ENCODE measurements at places on chromosomes 7 and 10. TPM values are rescaled to one million over a fixed set of nuclear protein-coding genes. Genes with fewer than 3 reads are reported as not detected.

The UFSP1 gene
- total RNA-seq, result 5.0 TPM

The SEMA3A gene
- 0.25 TPM for total RNA-seq

The ENTPD7 gene
- total RNA-seq, result 7.5 TPM

The SLC18A3 gene
- 0.32 TPM for total RNA-seq

The RTKN2 gene
- 2.9 TPM for total RNA-seq

The EIF5AL1 gene
- total RNA-seq, result 0.32 TPM

The ZNF853 gene
- 0.23 TPM for total RNA-seq

DNA sequence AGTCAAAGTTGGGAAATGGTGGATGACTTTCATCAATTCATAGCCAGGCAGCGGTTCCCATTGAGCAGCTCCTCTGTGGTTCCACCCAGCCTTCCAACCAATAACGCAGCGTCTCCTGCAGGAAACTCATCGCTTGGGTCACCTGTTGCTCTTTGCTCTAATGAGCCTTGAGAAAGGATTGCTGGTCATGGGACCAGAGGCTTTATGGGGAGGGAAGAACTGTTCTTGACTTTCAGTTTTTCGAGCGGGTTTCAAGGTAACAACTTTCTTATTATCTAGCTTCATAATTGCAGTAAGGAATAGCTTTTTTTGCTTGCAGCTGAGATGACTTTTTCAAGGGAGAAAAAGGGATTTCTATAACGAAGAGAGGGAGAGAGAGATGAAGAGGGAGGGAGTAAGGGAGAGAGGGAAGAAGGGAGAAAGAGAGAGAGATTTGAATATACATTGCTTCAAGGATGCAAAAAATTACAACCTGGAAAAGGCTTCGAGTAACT is 405 bp upstream of the ENTPD1 start:
- peaks cover 12% of the 10 kb centered on the region for H3K27me3 ChIP-seq
- peak overlapping the region; percentile 76 for H3K27ac ChIP-seq
- peaks cover 13% of the 10 kb centered on the region for H3K36me3 ChIP-seq
- H3K4me3 ChIP-seq, result peak overlapping the region; percentile 83

- H3K4me1 ChIP-seq, result peaks cover 4% of the 10 kb centered on the region
- DNase-seq, result no peak
- H3K27ac ChIP-seq, result no peak overlapping the region
- H3K27me3 ChIP-seq, result peaks cover 27% of the 10 kb centered on the region
Observed at GRCh38 chr10:4214908-4215307, 429.9 kb upstream of the KLF6 start.

- no peaks in the 10 kb centered on the region for H3K4me1 ChIP-seq
- no peaks in the 10 kb centered on the region for H3K27me3 ChIP-seq
- H3K4me3 ChIP-seq, result no peak overlapping the region
- DNase-seq, result no peak
Observed at GRCh38 chr7:72015136-72015535, 397.0 kb downstream of the CALN1 start.

GRCh38 chr7:1361016-1361755 is 98.1 kb downstream of the MICALL2 start:
- H3K27ac ChIP-seq, result no peak overlapping the region
- H3K27me3 ChIP-seq, result no peaks in the 10 kb centered on the region
- no peak for DNase-seq
- no peaks in the 10 kb centered on the region for H3K4me1 ChIP-seq
- no peak overlapping the region for H3K4me3 ChIP-seq
- H3K36me3 ChIP-seq, result no peaks in the 10 kb centered on the region

DNA sequence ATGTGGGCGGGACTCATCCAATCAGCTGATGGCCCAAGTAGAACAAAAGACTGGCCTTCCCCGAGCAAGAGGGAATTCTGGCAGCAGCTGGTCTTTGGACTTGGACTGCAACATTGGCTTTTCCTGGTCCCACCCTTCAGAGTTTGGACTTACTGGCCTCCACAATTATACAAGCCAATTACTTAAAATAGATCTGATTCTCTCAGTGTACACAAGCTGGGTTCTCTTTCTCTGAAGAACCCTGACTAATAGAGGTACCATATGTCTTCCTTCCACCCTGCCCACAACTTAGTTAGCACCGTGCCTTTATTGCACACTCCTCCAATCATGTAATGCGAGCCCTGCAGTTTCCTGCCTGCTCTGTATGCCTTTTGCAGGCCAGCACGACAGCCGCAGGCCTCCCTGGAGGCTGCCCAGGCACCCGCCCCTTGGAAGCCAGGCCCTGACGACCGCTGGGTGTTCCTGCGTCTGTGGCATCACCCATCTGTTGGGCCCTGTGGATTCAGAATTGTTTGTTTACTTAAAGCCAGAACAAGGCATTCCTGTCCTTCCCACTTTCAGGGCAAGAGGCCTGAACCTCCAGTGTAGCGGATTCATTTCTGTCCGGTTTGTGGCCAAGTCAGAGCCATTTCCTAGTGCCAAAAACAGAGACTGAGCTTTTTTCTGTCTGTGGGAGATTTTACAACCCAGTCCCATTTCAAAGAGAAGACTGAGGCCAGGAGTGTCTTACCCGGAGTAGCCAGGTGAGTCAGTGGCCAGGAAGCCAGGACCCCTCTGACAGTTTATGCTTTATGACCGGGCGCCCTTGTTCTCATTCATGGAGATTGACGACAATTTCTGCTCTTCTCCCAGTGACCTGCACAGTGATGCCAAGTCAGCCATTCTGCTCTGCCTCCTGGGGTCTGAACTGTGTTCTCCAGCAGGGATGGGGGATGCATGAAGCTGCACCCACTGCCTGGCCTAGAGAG is 968 bp upstream of the INMT start:
- H3K4me3 ChIP-seq, result no peak overlapping the region
- H3K27me3 ChIP-seq, result peaks cover 8% of the 10 kb centered on the region
- H3K4me1 ChIP-seq, result no peaks in the 10 kb centered on the region

GRCh38 chr10:97664282-97664850 is 22.7 kb downstream of the AVPI1 start:
- peaks cover 57% of the 10 kb centered on the region for H3K36me3 ChIP-seq
- no peak for DNase-seq
- H3K27ac ChIP-seq, result peak overlapping the region; percentile 28
- no peak overlapping the region for H3K4me3 ChIP-seq
- no peaks in the 10 kb centered on the region for H3K4me1 ChIP-seq

DNA sequence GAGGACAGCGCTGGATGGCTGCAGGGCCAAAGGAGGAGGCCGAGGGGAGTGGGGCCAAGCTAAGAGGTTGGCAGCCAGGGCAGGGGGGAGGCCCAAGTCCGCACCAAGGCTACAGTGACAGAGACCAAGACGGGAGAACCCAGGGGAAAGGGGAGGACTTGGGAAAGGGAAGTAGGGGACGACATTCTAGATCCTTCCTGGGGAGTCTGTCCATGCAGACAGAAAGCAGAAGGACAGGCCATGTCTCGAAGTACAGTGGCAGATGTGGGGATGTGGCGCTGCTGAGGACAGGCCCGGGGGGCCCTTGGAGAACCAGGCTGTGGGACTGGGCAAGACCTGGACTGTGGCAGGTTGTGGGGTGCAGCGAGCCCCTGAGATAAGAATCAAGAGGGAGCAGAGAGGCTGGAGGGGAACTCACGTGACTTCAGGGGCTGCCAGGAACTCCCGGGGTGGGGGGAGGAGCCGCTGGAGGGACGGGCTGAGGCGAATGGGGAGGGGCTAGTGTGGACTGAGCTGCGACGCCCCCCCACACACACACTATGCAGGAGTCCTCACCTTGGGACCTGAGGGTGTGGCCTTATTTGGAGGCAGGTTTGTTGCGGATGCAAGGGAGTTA is 68.5 kb upstream of the TNRC18 start:
- peaks cover 23% of the 10 kb centered on the region for H3K36me3 ChIP-seq
- peaks cover 16% of the 10 kb centered on the region for H3K4me1 ChIP-seq
- DNase-seq, result no peak
- H3K27ac ChIP-seq, result no peak overlapping the region
- H3K4me3 ChIP-seq, result no peak overlapping the region
- no peaks in the 10 kb centered on the region for H3K27me3 ChIP-seq

GRCh38 chr7:30344513-30344912 is 60.1 kb downstream of the ZNRF2 start:
- H3K4me1 ChIP-seq, result peaks cover 52% of the 10 kb centered on the region
- peaks cover 37% of the 10 kb centered on the region for H3K36me3 ChIP-seq
- no peak overlapping the region for H3K27ac ChIP-seq
- H3K4me3 ChIP-seq, result no peak overlapping the region

DNA sequence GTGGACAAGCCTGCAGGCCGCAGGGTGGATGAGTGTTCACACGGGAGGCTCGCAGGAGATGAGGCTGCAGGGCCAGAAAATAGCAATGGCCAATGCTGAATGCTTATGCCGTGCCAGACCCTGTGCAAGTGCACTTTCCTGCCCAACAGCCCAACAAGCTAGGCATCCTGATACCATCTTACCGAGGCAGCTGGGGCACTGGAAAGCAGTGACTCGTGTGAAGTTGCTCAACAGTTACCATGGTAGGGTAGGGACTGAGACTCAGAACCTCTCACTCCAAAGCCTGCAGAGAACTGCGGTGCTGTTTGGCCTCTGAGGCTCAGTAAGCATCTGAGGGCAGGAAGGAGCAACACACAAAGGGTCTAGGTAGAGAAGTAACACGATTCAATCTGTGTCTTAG is 43.7 kb downstream of the JAZF1 start:
- H3K4me1 ChIP-seq, result peaks cover 5% of the 10 kb centered on the region
- DNase-seq, result no peak
- no peaks in the 10 kb centered on the region for H3K36me3 ChIP-seq
- no peak overlapping the region for H3K4me3 ChIP-seq
- H3K27ac ChIP-seq, result no peak overlapping the region
- peaks cover 11% of the 10 kb centered on the region for H3K27me3 ChIP-seq

GRCh38 chr7:73799282-73800141 is 29.4 kb upstream of the CLDN3 start:
- peaks cover 8% of the 10 kb centered on the region for H3K27me3 ChIP-seq
- no peak overlapping the region for H3K4me3 ChIP-seq
- no peaks in the 10 kb centered on the region for H3K4me1 ChIP-seq
- DNase-seq, result no peak

GRCh38 chr10:129655007-129655678 is 188.1 kb downstream of the MGMT start:
- H3K27me3 ChIP-seq, result no peaks in the 10 kb centered on the region
- no peaks in the 10 kb centered on the region for H3K36me3 ChIP-seq
- DNase-seq, result no peak
- H3K27ac ChIP-seq, result no peak overlapping the region
- no peak overlapping the region for H3K4me3 ChIP-seq

DNA sequence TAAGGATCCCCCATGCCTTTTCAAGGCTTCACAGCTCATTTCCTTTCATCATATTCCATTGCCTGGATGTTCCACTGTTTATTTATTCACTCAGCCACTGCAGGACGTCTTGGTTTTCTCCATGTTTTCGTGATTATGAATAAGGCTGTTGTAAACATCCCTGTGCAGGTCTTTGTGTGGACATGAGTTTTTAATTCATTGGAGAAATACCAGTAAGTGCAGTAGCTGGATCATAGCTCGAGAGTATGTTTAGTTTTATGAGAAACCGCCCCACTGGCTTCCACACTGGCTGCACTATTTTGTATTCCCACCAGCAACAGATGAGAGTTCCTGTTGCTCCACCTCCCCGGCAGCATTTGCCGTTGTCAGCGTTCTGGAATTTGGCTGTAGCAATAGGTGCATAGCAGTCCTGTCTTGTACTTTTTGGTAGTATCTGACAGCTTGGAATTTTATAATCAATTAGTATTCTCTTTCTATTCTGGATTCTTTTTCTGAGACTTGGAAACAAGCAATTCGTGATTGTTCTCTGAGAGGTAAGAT is 269.9 kb upstream of the PITRM1 start:
- H3K4me3 ChIP-seq, result no peak overlapping the region
- H3K27ac ChIP-seq, result no peak overlapping the region
- peaks cover 11% of the 10 kb centered on the region for H3K4me1 ChIP-seq

- peaks cover 32% of the 10 kb centered on the region for H3K4me1 ChIP-seq
- peak overlapping the region; percentile 85 for H3K4me3 ChIP-seq
- peak overlapping the region; percentile 74 for H3K27ac ChIP-seq
- H3K36me3 ChIP-seq, result peaks cover 7% of the 10 kb centered on the region
Observed at GRCh38 chr10:102408728-102409603, 9.6 kb downstream of the PSD start.

- no peak overlapping the region for H3K27ac ChIP-seq
- no peaks in the 10 kb centered on the region for H3K4me1 ChIP-seq
- H3K36me3 ChIP-seq, result no peaks in the 10 kb centered on the region
- no peak overlapping the region for H3K4me3 ChIP-seq
- DNase-seq, result no peak
Observed at GRCh38 chr7:128888756-128889095, 21.8 kb downstream of the KCP start.

DNA sequence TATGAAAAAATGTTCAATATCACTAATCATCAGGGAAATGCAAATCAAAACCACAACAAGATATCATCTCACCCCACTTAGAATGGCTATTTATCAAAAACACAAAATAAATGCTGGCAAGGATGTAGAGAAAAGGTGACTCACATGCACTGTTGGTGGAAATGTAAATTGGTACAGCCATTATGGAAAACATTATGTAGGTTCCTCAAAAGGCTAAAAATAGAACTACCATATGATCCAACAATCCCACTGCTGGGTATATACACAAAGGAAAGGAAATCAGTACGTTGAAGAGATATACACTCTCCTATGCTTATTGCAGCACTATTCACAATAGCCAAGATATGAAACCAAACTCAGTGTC is 50.2 kb downstream of the CDK1 start:
- no peak for DNase-seq
- no peak overlapping the region for H3K27ac ChIP-seq
- H3K36me3 ChIP-seq, result no peaks in the 10 kb centered on the region
- H3K27me3 ChIP-seq, result peaks cover 29% of the 10 kb centered on the region
- H3K4me1 ChIP-seq, result peaks cover 10% of the 10 kb centered on the region

DNA sequence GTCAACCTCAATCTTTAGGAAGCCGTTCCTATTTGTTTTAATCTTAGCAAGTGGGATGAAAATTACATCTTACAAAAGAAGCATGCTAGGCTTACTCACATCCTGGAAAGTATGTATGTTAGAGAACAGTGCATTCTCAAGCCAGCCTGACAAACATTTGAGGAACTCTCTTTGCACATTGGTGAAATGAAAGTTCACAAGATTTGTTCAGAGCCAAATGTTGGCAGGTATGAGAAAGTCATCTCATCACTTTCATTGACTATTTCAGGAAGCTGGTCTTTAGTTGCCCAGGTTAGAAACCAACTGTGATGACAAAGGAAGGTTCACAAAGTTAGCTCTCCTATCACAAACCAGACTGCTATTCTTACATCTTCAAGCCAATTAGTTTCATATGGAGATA is 57.1 kb downstream of the ABCB1 start:
- no peaks in the 10 kb centered on the region for H3K4me1 ChIP-seq
- H3K4me3 ChIP-seq, result no peak overlapping the region
- no peaks in the 10 kb centered on the region for H3K27me3 ChIP-seq

- no peaks in the 10 kb centered on the region for H3K4me1 ChIP-seq
- no peak overlapping the region for H3K27ac ChIP-seq
- DNase-seq, result no peak
- H3K36me3 ChIP-seq, result no peaks in the 10 kb centered on the region
- no peak overlapping the region for H3K4me3 ChIP-seq
Observed at GRCh38 chr10:19178675-19179074, 130.1 kb downstream of the MALRD1 start.

- H3K27me3 ChIP-seq, result no peaks in the 10 kb centered on the region
- no peak overlapping the region for H3K27ac ChIP-seq
- H3K4me3 ChIP-seq, result no peak overlapping the region
- DNase-seq, result no peak
- H3K4me1 ChIP-seq, result peaks cover 32% of the 10 kb centered on the region
Observed at GRCh38 chr7:76129366-76129765, 72.3 kb upstream of the SRRM3 start.

Data from activated T-helper 2 cell treated with anti-CD3 and anti-CD28 coated beads, Interferon-gamma antibody, Interleukin-2, Interleukin-4, amounts not matched to agents 10 μg/mL and 5 μg/mL and 100 μg/mL, durations not matched to agents 14 hours and 24 hours and 36 hours (primary cell).